ENCODE measurements at places on chromosomes 5 and 9.

- DNase-seq: no peak
Observed at GRCh38 chr5:137146402-137146890, 352.7 kb downstream of the SPOCK1 start.

- DNase-seq: no peak
Observed at GRCh38 chr9:6692881-6693361, 47.4 kb upstream of the GLDC start.

- no peak for DNase-seq
Observed at GRCh38 chr9:111180811-111181210, 142.5 kb upstream of the LPAR1 start.

GRCh38 chr5:102834438-102834964 is 79.4 kb downstream of the PAM start:
- no peak for DNase-seq
